CD8-positive, alpha-beta memory T cell (primary cell): ENCODE measurements at places on chromosomes 2 and 18.

- no peak for DNase-seq
These were observed 85.4 kb downstream of the RTN4 start for GRCh38 chr2:54964816-54965215.

DNA sequence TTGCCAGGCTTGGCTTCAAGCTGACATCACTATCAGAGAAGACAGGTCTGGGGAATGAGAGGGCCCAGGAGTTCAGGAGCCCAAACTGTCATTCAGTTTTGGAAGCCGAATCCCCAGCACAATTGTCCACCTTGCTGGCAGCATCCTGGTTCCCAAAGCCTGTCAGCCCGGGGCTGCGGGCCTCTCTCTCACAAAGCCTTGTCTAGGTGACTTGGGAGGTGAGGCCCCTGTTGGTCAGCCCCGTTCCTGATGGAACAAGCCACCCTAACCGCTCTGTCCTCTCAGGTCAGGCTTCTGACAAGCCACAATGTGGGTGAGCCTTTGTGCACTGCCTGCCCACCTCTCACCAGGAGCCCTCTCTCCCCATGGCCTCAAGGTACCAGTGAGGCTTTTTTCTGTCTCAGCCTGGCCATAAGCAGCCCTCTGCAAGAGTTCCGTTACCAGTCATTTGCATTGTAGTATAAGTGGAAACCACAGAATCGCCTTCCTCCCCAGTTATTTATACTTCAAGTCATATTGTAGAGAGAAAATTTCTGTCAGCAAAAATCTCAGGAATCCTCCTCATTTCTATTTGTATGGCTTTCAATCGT, 100.6 kb downstream of the MSH2 start:
- DNase-seq, result no peak

DNA sequence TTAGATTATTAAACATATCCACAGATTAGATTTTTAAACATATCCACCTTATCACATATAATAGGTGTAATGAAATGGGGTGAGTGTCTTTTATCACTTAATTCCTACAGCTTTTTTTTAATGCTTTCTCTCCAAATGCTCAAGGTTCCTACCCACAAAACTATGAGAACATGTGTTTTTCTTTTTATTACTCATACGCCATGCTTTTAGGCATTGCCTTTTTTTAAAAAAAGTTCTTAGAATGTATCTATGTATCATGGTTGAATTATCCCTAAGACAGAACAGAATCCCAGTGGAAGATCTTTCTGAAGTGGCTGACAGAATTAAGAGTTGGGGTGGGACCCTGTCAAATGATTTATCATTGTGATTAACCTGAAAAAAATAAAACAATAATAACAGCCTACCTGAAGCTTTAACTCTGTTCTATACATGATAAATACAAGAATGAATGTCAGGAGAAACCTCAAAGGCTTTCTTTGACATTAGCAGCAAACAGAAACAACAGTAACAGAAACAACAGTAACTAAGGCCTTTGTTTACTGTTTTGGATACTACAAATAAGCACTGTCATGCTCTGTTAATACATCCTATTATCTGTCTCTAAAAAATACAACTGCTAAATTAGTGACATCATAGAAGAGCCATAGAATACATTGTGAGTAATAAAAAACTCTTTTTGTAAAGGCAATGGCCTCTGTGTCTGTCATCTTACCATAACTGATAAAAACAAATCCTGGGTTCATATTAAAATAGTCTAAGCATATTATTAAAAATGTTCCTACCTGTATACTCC, 4.1 kb upstream of the ZNF397 start:
- DNase-seq, result no peak

DNA sequence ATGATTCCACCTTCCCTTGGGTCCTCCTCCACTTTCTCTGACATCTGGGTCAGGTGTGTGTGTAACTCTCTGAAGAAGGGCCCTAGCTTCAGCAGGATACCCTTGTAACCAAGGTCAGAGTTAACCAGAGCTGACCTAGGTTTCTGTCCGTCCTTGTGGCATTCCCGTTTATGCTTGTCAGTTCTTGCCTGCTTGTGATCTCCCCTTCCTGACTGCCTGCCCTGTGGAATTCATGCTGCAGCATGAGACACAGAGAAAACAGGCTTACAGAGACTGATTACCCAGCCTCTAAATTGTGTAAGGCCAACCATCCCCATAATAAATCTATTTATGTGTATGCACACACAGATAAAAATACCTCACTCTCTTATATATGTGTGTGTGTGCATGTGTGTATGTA, 22.8 kb downstream of the NXPH2 start:
- DNase-seq, result no peak

DNA sequence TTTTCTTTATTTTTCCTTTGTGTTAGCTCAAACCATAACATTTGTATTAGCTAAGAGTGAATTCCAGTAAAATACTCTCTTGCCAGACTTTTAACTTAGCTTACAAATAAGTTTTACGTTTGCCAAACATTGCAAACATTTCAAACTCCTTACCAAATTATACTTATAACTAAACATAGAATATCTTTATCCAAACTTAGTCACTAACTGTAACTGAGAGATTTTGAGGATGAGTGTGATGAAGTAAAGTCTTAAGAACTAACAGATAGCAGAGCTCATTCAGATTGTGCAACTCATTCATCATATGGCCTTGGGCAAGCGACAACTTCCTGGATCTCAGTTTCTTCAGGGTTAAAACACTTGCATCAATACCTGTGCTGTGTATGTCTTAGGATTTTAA, 533.7 kb downstream of the TDRD15 start:
- no peak for DNase-seq

- DNase-seq, result no peak
These were observed 501.1 kb upstream of the TNP1 start for GRCh38 chr2:217360781-217361482.

DNA sequence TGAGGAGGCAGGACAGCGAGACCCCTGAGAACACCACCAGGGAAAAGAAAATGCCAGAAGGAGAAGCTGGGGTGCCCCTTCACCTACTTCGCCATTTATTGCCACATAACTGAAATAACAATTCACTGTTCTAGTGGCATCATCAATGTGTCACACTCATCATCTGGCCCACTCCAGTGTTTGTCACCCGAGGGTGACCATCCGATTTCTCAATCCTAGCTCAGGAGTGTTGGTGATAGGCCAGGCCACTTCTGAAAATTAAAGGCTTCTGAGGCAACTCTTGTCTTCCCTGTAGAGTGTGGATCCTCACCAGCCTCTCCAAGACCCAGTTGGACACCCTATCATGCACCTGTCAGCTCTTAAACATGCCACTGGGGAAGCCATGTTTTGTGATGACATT, 62.9 kb upstream of the BZW1 start:
- no peak for DNase-seq

DNA sequence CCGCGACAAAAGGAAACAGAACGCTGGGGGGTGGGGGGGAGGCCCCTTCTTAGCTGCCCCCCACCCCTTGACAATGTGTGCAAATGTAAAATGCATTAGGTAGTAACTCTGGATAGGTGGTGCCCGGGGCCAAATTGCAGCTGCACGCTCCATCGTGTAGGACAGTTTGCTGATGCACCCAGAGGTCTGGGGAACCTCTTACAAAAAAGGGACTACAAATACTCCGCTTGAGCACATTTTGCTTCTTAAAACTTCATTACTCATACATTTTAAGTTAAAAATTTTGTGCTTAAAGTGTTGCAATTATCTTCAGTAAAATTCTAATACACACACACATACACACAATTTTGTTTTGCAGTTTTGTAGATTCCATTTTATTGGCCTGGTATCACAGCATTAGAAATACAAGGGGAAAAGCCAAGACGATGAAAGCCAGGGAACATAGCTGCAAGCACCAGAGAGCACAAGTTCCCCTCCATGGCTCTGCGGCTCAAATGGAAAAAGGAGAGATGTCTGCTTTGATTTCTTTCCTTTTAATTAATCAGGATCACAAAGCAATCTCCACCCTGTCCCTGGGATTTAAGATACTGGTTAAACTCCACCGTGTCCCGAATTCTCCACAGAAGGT, 582.1 kb downstream of the ZEB2 start:
- no peak for DNase-seq

DNA sequence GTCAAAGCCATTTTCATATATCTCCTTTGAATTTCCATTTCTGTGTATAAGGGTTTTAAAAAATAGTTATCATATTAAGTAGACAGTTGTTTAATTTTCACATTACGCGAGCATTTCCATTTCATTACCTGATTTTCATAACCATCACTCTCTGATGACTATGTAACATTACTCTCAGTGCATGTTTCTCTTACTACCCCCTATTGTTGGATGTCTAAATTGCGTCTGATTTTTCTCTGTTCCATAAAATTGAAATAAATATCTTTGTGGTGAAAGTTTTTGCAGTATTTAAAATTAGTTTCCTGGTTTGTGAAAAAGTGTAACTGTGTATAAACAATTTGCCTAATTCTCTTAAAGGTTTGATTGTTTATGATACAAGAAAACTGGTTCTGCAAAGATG, 123.8 kb downstream of the MYO1B start:
- no peak for DNase-seq

DNA sequence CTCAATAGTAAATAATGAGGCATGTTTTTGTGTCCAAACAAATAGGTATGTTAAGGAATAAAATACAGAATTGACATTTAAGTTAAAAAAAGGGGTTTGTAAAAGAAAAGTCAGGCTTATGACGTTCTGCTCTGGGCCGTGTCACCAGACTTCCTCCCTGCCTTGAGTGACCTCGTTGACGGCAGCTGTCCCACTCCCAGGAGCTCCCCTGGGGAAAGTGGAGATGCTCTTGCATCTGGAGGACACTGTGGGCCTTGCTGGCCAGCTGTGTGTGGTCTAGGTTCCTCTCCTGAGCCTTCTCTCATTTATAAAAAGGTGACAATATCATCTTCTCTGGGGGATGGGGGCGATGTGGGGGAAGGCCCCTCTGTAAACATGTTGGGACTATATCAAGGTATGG, 196.2 kb downstream of the CLIP4 start:
- DNase-seq, result no peak

DNA sequence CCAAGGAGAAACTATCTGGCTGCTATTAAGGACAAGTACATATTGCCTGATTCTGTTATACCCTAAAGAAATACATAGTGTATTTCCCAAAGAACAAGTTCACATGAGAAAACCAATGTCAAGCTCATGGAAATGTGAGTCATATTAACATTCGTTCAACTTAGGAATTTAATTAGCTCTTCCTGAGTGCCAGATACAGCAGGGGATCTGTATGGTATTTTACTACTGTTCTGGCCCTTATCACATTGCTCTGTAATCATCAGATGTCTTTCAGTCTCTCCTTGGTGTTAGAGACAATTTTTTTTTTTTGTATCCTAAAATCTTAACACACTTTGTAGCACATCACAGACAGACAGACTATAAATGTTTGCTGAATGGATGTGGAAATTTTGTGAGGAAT, 395.0 kb upstream of the CRIM1 start:
- DNase-seq, result no peak

GRCh38 chr2:65742977-65743376, 310.6 kb upstream of the SPRED2 start:
- DNase-seq, result no peak

- no peak for DNase-seq
These were observed 216.4 kb upstream of the MYT1L start for GRCh38 chr2:2547451-2547850.

GRCh38 chr2:114346658-114347057, 95.8 kb upstream of the DPP10 start:
- DNase-seq, result no peak

DNA sequence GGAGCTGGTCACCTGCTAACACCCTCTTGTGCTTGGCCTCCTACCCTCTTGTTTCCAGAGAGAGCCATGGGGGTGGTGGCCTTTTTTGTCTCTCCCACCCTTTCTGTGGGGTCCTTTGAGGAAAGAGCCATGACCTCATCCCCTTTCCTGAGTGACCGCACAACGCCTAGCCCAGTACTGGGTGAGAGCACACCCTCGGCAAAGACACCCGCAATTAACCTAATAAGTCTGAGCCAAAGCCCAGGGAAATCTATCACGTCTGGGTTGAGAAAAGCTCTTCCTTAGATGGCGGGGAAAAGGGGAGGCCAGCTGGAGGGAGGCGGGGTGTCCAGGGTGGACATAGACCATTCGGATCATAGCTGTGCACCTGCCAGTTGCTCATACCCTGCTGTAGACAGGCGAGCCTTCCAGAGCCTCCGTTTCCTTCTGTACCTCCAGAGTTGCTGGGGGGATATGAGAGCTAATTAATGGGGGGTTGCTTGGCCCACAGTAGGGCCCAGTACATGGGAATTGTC, 93.7 kb upstream of the MCFD2 start:
- no peak for DNase-seq

GRCh38 chr18:21031845-21032244, 79.8 kb downstream of the ROCK1 start:
- no peak for DNase-seq

DNA sequence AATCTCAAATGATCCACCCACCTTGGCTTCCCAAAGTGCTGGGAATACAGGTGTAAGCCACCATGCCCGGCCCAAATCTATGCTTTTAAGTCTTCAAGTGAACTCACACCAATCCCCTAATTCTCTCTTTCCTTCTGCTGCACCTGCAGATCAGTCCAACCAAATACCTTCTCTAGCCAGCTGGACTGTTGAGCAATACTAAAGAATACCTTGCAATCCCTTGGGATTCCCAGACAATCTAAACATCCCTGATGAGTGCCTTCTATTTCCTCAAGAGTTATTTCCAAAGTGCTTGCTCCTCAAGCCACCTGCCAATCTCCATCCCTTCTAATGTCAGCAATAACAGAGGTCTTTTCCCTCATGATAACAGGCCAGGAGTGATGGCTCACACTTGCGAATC, 48.6 kb downstream of the SF3B1 start:
- DNase-seq, result no peak

GRCh38 chr2:104812286-104812685, 41.6 kb upstream of the POU3F3 start:
- DNase-seq, result no peak

DNA sequence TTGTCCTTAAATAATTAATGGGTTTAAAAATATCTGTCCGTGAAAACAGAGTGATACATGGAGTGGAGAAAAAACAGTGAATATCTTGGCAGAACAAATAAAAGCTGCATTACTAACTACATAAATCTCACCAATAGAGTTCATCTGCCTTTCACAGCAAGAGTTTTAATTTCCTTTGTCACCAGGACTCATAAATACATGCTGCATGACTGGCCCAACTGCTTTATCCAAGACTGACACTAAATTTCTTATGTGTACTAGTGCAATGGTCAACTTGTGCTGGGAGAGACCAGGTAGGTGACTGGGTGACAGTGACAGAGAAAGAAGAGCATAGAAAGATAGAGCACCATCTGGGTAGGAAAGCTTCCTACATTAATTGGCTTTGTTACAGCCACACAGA, 402.8 kb downstream of the RAD51AP2 start:
- DNase-seq, result no peak

DNA sequence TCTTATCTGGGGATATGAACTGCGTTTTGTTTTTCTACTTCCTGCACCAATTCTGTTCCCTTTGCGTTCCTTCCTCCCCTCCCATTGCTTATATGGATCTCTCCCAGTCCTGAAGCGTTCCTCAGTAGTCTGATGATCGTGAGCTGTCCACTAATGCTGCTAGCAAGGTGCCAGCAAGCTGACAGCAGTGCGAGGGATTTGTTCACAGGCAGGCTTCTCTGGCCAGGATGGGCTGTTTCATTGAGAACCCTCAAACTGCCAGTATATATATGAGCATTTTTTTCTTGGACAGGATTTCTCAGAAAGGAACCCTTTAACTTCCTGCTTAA, 40.1 kb downstream of the GTF3C3 start:
- DNase-seq, result no peak

GRCh38 chr2:70068119-70068518, 19.2 kb upstream of the PCBP1 start:
- no peak for DNase-seq
